Inflammatory macrophage treated with lipopolysaccharide for 1 hour (primary cell): ENCODE measurements at places on chromosomes 5 and 9.

- DNase-seq, result no peak
Observed at GRCh38 chr5:176979669-176980068, 26.9 kb downstream of the UIMC1 start.

GRCh38 chr9:13221741-13222140, 57.8 kb downstream of the MPDZ start:
- no peak for DNase-seq

DNA sequence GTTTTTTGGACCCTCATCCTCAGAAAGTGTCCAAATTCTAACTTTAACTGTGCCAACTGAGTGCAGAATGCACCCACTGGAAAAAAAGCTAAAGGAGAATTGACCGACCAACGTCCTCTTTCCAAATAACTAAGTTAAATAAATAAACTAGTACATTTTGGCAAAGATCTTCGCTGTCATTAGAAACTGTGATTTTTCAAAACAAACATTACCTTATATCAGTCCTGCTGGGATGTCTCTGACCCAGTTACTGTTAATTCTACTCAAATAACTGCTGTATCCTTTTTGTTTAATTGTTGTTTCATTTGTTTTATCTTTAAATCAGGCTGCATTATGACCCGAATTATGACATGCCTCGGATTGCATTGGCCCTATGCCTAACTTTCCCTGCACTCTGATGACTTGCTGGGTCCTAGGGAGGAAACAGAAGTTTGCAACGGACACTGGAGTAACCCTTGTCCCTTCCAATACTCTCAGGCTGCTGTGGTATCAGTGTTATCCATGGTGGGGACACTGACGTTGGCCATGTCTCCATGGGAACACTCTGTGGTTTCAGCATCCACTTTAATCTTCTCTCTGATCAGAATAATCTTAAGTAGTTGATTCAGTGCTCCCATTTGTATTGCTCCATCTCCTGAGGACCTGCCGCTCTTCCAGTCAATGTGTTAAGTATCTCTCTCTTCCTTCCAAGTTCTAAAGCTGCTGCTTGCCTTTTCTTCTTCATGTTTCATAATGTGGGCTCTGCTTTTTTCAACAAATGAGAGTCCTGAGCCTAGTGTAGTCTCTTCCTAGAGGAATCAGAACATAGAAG, 11.1 kb upstream of the IFNA5 start:
- no peak for DNase-seq

GRCh38 chr5:9423571-9423970, 122.3 kb downstream of the SEMA5A start:
- DNase-seq, result no peak

- DNase-seq, result no peak
Observed at GRCh38 chr9:32533816-32534215, 7.8 kb upstream of the RIGI start.

GRCh38 chr9:35114840-35115628, 628 bp downstream of the ATOSB start:
- peak; percentile 74 for DNase-seq

- DNase-seq, result no peak
Observed at GRCh38 chr5:167889276-167889675, 402.2 kb upstream of the WWC1 start.

DNA sequence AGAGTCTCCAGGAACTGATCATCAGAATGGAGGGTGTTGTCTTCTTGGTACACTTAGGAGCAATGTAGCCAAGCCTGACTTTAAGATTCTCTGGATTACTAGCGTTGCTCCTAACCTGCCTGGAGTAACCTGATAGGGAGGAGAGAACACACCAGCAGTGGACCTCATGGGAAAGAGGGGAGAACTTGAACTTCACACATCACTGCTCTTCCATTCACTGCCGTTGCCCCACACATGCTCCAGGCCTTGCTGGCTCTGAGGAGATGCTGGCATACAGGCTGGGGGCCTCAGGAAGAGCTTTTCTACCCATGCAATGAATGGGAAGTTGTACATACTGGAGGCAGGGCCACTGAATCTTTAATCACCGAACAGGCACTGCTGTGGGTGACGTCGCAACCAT, 60.3 kb upstream of the ADAMTS16 start:
- no peak for DNase-seq

DNA sequence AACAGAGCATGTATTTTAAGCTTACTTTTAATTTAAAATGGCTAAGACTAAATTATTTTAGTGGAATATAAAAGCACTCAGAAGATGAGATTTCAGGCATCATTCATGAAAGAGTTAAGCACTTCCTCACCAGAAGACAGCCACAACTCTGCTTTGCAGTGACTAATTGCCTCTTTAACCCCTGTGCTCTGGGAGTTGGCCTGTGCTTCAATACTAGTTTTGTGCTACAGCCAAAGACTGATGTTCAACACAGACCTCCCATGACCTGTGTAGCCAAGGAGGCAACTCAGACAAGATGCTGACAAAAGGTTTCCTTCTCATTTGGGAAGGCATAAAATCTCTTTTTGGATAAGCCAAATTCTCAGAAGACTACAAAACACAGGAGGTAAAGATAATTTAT, 353.5 kb downstream of the FBXL17 start:
- DNase-seq, result no peak

GRCh38 chr5:15571081-15571480, 71.1 kb downstream of the FBXL7 start:
- DNase-seq, result no peak

- no peak for DNase-seq
Observed at GRCh38 chr5:78830528-78831046, 154.5 kb downstream of the ARSB start.

- DNase-seq, result no peak
Observed at GRCh38 chr9:98255061-98255577, 330 bp downstream of the TBC1D2 start.

- no peak for DNase-seq
Observed at GRCh38 chr9:137449081-137449844, 8.1 kb upstream of the ENTPD8 start.

- peak; percentile 17 for DNase-seq
Observed at GRCh38 chr9:78030296-78030552, 1.4 kb downstream of the GNAQ start.

GRCh38 chr9:38250279-38251035, 142.0 kb upstream of the ALDH1B1 start:
- DNase-seq, result no peak

GRCh38 chr5:142110046-142110531, 1.5 kb downstream of the NDFIP1 start:
- peak; percentile 62 for DNase-seq

GRCh38 chr9:24932785-24933184, 387.1 kb upstream of the IZUMO3 start:
- DNase-seq, result no peak

GRCh38 chr5:170280011-170280493, 17.5 kb downstream of the LCP2 start:
- no peak for DNase-seq

DNA sequence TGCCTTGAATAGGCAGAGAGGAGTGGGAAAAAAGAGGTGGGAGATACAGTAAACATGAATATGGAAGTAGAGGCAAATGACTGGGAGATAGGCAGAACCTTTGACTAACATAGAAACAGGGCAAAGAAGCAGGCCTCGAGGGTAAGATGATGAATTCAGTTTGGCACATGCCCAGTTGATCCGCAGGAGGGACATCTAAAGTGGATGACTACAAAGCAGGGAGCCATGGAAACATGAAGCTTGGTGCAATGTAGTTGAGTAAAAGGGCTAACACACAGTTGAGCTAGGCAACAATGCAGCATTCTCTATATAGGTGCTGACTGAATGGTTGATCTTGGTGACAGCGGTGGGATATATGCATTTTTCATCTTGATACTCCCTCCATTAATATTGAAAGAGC, 253.8 kb downstream of the DMRT2 start:
- no peak for DNase-seq

GRCh38 chr5:99104538-99105132, 175.8 kb upstream of the CHD1 start:
- peak; percentile 11 for DNase-seq

DNA sequence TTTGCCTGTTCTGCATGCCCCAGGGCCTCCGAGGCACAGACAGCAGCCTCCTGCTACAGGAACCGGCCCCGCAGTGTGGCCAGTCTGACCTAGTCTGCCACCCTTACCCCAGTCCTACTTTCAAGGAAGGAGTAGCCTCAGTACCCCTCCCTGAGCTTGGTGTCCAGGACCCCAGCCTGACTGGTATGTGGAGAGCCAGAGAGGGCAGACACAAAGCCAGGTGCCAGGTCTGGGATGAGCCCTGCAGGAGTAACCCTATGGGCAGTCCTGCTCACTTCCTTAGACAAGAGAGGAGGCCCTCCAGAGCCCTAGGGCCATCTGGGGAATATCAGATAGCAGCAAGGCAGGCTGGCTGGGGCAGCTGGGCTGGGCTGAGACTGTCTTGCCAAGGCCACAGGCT, 67.8 kb downstream of the NRG2 start:
- DNase-seq, result no peak

DNA sequence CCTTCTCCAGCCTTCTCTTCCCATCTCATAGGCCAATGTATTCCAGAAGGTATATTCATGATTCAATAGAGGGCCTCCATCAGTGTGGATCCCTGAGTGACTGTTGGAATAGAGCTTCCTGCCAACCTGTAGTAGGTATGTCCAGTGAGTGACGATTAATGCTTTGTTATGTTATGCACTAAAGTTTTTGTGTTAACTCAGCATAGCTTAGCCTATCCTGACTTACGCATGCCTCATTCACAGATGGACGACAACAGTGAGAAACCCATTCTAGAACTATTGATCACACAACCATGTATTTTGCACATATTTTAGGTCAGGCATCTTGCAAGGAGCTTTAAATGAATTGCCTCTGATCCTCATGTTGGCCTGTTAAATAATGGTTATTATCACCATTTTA, 225.5 kb upstream of the TRIM32 start:
- DNase-seq, result no peak

- no peak for DNase-seq
Observed at GRCh38 chr5:95976606-95977005, 15.0 kb upstream of the ELL2 start.

GRCh38 chr9:96492993-96493531, 43.1 kb downstream of the HABP4 start:
- no peak for DNase-seq

GRCh38 chr5:13478831-13479465, 465.5 kb downstream of the DNAH5 start:
- peak; percentile 1 for DNase-seq

DNA sequence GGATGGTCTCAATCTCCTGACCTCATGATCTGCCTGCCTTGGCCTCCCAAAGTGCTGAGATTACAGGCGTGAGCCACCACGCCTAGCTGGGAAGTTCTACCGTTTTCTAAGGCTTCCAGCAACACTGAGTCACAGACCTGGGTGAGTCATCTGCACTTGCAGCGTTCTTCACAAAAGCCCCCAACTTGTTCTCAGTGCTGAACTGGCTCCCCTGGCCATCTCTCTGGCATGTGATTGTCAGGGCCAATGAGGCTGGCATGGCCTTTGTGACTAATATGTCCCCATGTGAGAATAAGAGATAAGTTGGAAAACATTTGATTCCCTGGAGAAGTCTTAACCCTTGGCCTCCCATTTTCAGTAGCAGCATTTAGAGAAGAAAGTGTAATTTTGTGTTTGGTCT, 124.4 kb downstream of the WDR41 start:
- DNase-seq, result no peak

DNA sequence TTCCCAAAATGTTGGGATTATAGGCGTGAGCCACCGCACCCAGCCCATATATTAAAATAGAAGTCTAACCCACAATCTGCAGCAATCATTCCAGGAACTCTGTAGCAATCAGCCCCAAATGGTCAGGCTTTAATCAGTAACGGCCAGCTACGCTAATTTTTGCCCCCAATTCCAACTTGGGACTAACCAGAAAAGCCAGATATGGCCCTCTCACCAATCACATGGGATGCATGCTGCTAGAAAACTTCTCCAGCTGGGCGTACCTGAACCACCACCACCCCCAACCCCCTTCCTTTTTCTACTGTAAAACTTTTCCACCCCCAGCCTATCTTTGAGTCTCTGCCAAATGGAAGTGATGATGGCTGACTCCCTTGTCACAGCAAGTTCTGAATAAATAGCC, 4.1 kb downstream of the SUSD1 start:
- no peak for DNase-seq

DNA sequence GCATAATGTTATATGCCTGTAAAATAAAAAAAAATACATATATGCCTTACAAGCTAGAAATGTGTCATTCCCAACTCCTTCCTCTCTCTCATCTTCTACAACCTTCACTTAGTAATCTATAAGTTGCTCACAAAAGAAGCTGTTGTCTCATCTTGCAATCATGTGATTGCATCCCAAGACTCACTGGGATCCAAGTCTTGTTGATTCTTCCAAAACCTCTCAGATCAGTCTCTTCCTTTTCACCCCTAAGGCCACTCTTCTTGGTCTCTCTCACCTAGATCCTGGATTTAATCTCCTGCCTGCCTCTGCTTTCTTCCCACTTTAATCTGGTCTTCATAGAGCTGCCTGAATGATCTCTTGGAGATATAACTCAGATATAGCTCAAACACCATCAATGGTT, 261.1 kb upstream of the NR4A3 start:
- DNase-seq, result no peak

DNA sequence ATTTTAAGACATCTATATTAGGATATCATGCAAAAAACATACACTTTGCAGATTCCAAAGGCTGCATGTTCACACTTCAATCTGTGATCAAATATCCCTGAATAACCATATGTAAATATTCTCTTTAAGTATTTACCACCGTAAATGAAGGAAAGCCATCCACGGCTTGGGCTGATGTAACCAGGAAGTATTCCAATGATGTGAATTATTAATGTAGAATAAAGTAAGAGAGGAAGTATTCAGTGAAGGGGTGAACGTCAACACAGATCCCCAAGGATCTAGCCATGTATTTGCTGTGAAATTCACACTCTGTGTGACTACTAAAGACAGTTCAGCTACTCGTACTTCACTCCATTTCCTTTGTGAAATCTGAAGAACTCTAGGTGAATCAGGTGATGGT, 75.2 kb downstream of the CDH6 start:
- DNase-seq, result no peak

GRCh38 chr9:3826178-3826577, 300.4 kb upstream of the RFX3 start:
- no peak for DNase-seq

GRCh38 chr9:131500939-131501541, 1.7 kb upstream of the POMT1 start:
- DNase-seq, result no peak

DNA sequence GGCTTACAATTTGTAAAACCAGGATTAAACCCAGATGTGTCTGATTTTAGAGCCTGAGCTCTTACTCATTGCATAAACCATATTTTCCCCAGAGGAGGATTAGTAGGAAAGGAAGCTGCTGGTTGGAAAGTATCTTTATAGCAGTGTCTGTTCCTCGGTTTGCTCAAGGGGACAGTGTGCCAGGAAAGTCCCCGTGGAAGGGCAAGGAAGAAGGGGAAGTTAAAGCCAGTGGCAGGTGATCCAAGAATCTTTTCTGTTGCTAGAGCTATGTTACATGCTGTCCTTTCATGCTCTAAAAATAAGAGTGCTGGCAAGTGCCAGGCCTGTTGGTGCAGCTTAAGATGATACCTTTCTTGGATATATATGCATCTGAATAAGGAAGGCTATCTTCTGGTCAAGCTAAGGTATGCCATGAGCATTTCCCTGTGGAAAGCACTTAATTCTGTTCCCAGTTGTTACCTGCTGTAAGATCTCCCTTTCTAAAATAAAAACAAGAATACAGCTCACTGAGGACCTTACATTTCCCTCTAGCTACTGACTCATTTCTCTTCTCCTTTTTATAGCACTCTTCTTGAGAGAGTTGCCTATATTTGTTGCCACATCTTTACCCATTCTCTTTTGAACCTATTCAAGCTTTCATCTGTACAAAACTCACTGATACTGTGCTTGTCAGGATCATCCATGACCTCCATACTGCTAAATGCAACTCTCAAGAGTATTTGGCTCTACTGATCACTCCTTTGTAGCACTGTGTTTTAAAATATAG, 8.0 kb downstream of the PDCD1LG2 start:
- DNase-seq, result peak; percentile 32

GRCh38 chr9:93263334-93264229, 79.6 kb downstream of the WNK2 start:
- DNase-seq, result no peak
